ENCODE measurements at places on chromosomes 6 and 20. TPM values are rescaled to one million over a fixed set of nuclear protein-coding genes. Genes with fewer than 3 reads are reported as not detected.

GRCh38 chr6:155543166-155543847 is 87.7 kb upstream of the NOX3 start:
- H3K4me3 ChIP-seq, result no peak overlapping the region
- peaks cover 5% of the 10 kb centered on the region for H3K27me3 ChIP-seq
- no peak overlapping the region for H3K27ac ChIP-seq
- H3K36me3 ChIP-seq, result no peaks in the 10 kb centered on the region

- no peak for DNase-seq
- H3K36me3 ChIP-seq, result no peaks in the 10 kb centered on the region
- H3K4me1 ChIP-seq, result peaks cover 13% of the 10 kb centered on the region
- H3K27me3 ChIP-seq, result peaks cover 14% of the 10 kb centered on the region
- no peak overlapping the region for H3K27ac ChIP-seq
Measured at GRCh38 chr6:107118976-107119375, 3.7 kb upstream of the BEND3 start.

- H3K27ac ChIP-seq, result no peak overlapping the region
- no peaks in the 10 kb centered on the region for H3K36me3 ChIP-seq
- DNase-seq, result no peak
- no peaks in the 10 kb centered on the region for H3K4me1 ChIP-seq
Measured at GRCh38 chr20:61933951-61934715, 131.5 kb downstream of the TAF4 start.

DNA sequence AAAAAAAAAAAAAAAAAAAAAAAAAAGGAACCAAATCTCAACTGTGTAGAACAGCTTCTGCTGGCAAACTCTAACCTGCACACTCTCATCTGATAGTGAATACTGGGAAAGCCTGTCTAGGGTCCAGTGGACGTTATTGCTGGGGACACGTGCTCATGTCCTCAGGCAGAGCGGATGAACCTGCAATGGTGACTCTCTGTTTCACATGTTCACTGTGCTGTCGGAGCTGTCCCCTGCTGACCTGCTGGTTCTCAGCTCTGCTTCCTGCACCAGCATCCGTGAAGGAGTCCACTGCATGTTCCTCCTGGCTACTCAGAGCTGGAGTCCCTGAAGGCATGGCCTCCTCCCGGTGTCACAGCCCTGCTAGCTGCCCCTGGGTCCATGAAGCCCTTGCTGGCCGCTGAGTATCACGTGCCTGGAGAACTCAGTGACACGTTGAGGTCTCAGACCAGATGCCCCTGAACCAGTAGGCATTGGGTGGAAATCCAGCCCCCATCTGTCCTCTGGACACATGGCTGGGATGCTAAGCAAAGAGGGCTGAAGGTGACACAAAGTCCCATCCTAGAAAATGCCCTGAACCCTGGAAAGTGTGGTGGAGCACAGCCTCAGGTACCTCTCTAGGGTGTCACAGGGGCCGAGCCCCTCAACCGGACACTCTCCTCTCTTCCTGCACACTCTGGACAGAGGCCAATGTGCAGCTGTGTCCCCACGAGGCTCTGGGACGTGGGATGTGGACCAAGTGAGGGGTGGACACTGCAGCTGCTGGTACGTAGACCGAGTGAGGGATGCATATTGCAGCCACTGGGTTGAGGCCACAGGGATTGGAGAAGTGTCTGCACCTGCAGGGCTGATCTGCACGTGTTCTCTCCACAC is 54.9 kb upstream of the FRMD1 start:
- peaks cover 34% of the 10 kb centered on the region for H3K27me3 ChIP-seq
- DNase-seq, result no peak
- H3K4me3 ChIP-seq, result no peak overlapping the region
- no peaks in the 10 kb centered on the region for H3K4me1 ChIP-seq

- H3K27me3 ChIP-seq, result no peaks in the 10 kb centered on the region
- no peak overlapping the region for H3K27ac ChIP-seq
- no peak for DNase-seq
- no peaks in the 10 kb centered on the region for H3K36me3 ChIP-seq
- H3K4me3 ChIP-seq, result no peak overlapping the region
- no peaks in the 10 kb centered on the region for H3K4me1 ChIP-seq
Measured at GRCh38 chr6:10230531-10230930, 184.3 kb downstream of the TFAP2A start.

DNA sequence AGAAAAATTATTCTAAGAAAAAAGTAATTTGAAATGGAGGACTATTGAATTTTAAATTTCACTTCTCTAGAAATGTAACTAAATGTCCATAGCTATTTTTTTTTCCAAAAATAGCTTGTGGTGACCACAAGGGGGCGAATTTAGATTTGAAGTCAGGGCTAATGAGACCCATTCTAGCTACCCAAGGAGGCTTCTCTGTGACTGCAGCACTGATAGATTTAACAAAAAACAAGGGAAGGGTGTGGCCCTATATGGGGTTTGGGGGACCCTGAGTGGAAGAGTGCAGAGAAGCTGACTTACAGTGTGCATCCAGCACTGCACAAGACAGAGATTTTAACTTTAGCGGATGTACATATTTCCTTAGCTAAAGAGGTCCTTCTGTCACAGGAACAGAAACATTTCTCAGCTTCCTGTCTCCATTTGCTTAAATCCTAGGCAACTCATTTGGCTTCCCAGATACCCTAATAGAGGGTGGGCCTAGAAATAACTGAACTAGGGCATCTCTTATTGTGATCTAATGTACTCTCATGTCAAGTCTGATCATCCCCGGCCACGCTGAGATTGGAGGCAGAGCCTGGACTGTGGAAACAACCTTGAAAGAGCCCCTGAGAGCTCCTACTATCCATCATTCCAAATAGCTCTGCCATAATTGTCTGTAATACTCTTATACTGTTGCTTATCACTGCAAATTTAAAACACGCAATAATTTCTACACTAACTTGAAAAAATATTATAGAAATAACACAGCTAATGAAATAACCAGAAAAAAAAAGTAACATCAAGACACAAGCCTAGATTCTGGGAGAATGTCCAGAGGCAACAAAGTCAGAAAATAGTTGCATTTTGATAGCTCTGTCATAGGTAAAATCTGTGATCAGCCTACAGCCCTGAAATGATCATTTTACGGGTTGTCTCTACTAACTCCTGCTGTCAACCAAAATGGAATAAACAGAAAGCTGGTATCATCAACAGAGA is 93.6 kb downstream of the SNAP91 start:
- peaks cover 5% of the 10 kb centered on the region for H3K27me3 ChIP-seq
- no peak overlapping the region for H3K27ac ChIP-seq
- no peaks in the 10 kb centered on the region for H3K36me3 ChIP-seq
- H3K4me3 ChIP-seq, result no peak overlapping the region
- no peaks in the 10 kb centered on the region for H3K4me1 ChIP-seq

DNA sequence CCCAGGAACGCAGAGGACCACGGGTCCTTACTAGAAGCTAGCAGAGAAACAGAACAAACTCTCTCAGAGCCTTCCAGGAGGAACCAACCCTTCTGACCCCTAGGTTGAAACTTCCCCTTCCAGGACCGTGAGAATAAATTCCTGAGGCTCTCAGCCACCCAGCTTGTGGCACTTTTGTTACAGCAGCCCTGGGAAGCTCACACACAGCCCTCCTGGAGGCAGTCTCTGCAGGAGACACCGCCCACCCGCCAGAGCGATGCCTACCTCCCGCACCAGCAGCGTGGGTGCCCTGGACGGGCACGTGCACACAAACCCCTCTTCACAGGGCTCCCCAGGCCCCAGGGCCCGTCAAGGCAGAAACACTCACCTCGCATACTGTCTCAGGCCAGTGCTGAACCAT is 4.2 kb downstream of the RNASET2 start:
- no peaks in the 10 kb centered on the region for H3K27me3 ChIP-seq
- peak overlapping the region; percentile 51 for H3K27ac ChIP-seq
- no peak overlapping the region for H3K4me3 ChIP-seq
- H3K36me3 ChIP-seq, result peaks cover 30% of the 10 kb centered on the region

DNA sequence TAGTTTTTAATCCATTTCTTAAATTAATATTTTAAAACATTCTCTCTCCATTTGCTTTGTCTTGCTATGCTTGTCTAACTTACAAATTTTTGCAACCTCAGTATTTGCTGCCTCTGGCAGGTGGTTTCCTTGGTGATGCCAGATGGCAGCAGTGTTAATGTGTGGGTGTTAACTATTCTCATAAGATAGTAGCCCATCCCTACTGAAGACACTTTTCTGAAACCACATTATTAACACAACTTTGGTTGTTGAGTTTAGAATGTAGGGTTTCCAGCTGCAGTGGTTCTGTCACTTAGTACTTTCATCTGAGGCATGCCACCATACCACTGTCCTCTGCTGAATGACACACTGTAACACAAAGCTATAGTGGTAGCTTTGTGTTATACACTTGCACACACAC is 75.1 kb downstream of the MYO6 start:
- H3K4me1 ChIP-seq, result no peaks in the 10 kb centered on the region
- H3K27ac ChIP-seq, result no peak overlapping the region
- peaks cover 9% of the 10 kb centered on the region for H3K27me3 ChIP-seq
- no peaks in the 10 kb centered on the region for H3K36me3 ChIP-seq
- no peak for DNase-seq

DNA sequence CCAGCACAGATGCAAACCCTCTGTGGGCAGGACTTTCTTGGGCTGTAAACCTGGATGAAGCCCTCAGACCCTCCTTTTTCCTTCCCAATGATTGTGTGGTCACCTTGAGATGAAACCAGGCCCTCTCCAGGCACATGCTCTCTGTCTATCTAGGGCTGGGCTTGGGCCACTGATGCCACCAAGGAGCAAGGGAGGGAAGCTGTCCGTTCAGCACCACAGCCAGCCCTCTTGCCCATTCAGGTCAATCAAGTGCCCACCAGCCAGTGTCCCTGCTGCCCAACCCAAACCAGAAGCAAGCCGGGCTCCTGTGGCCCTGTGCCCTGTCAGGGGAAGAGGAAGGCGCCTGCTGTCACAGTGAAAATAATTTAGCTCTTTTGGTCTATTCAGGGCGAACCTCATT is 8.0 kb downstream of the STMN3 start:
- no peak overlapping the region for H3K27ac ChIP-seq
- H3K27me3 ChIP-seq, result no peaks in the 10 kb centered on the region
- H3K4me1 ChIP-seq, result peaks cover 7% of the 10 kb centered on the region

- peaks cover 39% of the 10 kb centered on the region for H3K36me3 ChIP-seq
- no peak for DNase-seq
- peaks cover 75% of the 10 kb centered on the region for H3K4me1 ChIP-seq
Measured at GRCh38 chr6:41963371-41963770, 21.8 kb upstream of the CCND3 start.

DNA sequence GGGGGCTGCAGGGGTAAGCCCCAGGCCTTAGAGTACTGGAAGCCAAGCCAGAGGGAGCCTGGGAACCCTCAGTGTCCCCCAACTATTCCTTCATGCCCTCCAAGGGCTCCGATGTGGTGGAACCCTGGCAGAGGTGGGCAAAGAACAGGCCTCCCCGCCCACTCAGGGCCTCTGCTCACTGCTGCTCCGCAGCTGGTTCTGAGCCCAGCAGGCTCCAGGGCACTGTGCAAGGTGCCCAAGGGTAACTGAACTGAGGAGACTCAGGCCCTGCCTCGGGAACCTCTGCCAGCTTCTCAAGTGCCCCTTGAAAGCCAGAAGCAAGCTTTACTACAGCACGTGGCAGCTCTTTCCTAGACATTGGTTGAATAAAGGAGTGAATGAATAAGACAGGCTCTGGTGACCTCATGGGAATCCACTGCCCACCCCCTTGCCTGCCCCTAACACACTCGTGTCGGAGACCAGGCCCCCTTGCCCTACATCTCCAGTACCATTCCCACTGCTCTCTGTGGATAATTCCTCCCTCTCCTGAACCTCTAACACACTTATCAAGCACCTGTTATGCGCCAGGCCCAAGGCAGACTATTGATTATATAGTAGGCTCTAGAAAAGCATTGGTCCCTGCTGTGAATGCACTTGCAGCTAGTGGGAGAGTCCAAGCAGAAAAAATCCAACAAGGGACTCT is 55.0 kb downstream of the TOX2 start:
- no peak for DNase-seq
- H3K27ac ChIP-seq, result no peak overlapping the region
- H3K36me3 ChIP-seq, result no peaks in the 10 kb centered on the region
- peaks cover 9% of the 10 kb centered on the region for H3K27me3 ChIP-seq
- no peak overlapping the region for H3K4me3 ChIP-seq

GRCh38 chr6:41719436-41720261 is 15.8 kb downstream of the TFEB start:
- H3K27me3 ChIP-seq, result no peaks in the 10 kb centered on the region
- no peaks in the 10 kb centered on the region for H3K36me3 ChIP-seq
- H3K4me1 ChIP-seq, result peaks cover 19% of the 10 kb centered on the region
- no peak overlapping the region for H3K4me3 ChIP-seq
- no peak for DNase-seq
- no peak overlapping the region for H3K27ac ChIP-seq

DNA sequence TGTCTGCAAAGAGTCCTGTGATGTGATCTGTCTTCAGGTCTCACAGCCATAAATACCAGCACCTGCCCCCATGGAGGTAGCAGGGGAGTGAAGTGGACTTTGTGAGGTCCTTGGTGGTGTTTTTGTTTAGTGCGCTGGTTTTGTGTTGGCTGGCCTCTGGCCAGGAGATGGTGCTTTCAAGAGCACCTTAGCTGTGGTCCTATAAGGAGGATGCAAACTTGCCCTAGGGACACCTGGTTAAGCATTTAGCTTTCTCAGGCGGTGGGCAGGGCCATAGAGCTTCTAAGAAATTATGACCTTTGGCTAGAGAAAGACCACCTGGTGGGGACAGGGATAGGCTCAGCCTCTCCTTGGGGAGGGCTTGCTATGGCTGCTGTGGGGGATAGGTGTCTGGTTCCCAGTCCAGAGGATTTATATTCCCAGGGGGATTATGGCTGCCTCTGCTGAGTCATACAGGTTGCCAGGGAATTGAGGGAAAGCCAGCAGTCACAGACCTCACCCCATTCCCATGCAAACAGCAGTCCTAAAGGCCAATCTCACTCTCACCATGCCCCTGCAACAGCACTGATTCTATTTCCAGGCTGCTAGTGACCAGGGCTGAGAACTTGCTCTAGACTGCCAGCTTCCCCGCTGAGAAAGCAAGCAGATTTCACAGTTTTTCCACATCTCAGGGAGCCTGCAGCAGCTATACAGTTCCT is 259.3 kb downstream of the TFAP2B start:
- H3K27me3 ChIP-seq, result no peaks in the 10 kb centered on the region
- H3K4me1 ChIP-seq, result no peaks in the 10 kb centered on the region
- no peak overlapping the region for H3K4me3 ChIP-seq

- H3K4me3 ChIP-seq, result no peak overlapping the region
- no peak overlapping the region for H3K27ac ChIP-seq
- peaks cover 3% of the 10 kb centered on the region for H3K4me1 ChIP-seq
- peaks cover 13% of the 10 kb centered on the region for H3K27me3 ChIP-seq
- DNase-seq, result no peak
Measured at GRCh38 chr6:29653452-29654038, 3.3 kb upstream of the MOG start.

- H3K27ac ChIP-seq, result no peak overlapping the region
- no peaks in the 10 kb centered on the region for H3K36me3 ChIP-seq
- peak; percentile 60 for DNase-seq
- no peak overlapping the region for H3K4me3 ChIP-seq
- no peaks in the 10 kb centered on the region for H3K4me1 ChIP-seq
Measured at GRCh38 chr6:80338201-80338836, 231.8 kb downstream of the BCKDHB start.

Gene DEFB124
- total RNA-seq, result not detected

Gene RSPO4
- not detected for total RNA-seq

Gene COX4I2
- total RNA-seq, result not detected

Gene PLG
- not detected for total RNA-seq

Gene SNTA1
- total RNA-seq, result 4.7 TPM

Gene TREM2
- total RNA-seq, result not detected

Gene TAAR6
- total RNA-seq, result not detected

Gene SLC22A3
- not detected for total RNA-seq

Gene TBCC
- 16.8 TPM for total RNA-seq

Gene BTN1A1
- total RNA-seq, result 0.16 TPM

Gene TMEM244
- not detected for total RNA-seq
